Stimulated activated naive B cell treated with anti-CD40 and anti-IgM and Interleukin-4, amounts not matched to agents 10 μg/mL and 1 μg/mL and 100 μg/mL, for 72 hours (primary cell): ENCODE measurements at places on chromosomes 7 and 10.

- DNase-seq, result no peak
Observed at GRCh38 chr10:89019569-89020327, 29.1 kb downstream of the FAS start.

DNA sequence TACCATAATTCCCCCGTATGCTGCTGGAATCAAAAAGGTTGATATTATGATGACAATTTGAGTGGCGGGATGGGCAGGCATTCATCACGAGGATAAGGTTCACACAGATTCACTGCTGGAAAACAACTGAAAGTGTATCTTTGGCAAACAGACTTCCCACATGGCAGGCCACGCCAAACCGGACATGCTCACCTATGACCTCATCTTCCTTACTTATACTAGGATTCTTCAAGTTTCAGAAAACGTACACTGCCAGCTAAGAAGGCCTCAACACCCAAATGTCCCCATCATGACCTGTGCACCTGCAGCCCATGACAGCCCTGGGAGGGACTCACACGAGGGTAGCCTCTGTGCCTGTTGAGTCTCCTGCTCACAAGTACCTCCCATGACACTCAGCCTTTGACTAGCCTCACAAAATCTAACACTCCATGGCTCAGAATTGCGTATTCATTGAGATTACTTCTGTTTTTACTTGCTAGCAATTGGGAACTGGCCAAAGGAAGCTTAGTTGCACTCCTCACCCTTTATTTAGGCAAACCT is 259.0 kb upstream of the GHITM start:
- no peak for DNase-seq

- DNase-seq, result no peak
Observed at GRCh38 chr10:44704616-44705015, 206.5 kb upstream of the TMEM72 start.

DNA sequence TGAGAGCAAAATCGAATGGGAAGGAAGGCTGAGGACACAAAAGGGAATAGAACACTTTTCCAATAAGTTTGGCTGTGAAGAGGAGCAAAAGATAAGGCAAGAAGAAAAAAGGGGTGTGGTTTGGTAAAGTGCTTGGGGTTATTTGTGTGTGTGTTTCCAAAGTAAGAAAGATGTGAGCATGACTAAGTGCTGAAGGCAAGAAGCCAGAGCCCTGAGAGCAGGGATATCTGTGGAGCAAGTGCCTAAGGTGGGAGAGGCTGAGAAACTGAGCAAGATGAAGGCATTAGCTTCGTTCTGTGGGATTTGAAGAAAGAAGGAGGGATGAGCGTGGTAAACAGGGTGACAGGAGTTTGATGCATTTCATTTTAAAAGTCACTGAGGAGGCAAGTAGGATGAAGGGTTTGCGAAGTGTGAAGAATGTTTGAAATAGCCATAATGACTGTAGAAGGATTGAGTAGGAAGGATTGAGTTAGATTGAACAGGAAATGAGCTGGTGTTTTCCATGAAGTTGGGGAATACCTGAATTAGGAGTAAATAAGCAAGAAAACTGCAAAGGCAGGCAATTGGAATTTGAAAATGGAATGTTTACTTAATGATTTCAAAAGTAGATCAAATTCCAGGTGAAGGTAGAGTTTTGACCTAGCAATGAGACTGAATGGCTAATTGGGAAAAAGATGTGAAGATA is 19.9 kb upstream of the SP4 start:
- DNase-seq, result no peak

DNA sequence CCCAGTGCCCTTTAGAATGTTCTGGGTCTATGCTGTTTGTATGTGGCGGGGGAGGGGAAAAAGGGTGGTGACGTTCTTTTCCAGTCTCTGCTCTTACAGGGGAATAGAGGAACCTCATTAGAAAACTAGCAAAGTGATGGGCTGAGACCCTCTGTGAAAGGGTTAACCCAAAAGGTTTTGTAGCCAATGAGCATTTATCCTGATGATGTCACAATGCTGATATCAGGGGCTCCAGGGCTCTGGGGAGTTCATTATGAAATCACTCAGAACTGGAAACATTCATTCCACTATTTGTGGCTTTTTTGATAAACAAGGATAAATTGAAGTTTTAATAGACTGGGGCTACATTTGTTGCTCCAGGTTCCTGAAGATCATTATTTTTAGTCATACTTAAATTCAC is 71.7 kb downstream of the ARID5B start:
- no peak for DNase-seq

- no peak for DNase-seq
Observed at GRCh38 chr7:155324918-155325235, 27.2 kb downstream of the INSIG1 start.

- DNase-seq, result no peak
Observed at GRCh38 chr10:69810675-69811397, 9.1 kb downstream of the COL13A1 start.

- peak; percentile 42 for DNase-seq
Observed at GRCh38 chr7:39621784-39622411, 1.5 kb upstream of the RALA start.

- DNase-seq, result no peak
Observed at GRCh38 chr7:100933734-100934133, 15.6 kb upstream of the MUC3A start.

GRCh38 chr10:102624751-102625645 is 19.3 kb upstream of the TRIM8 start:
- no peak for DNase-seq

- DNase-seq, result no peak
Observed at GRCh38 chr7:42226354-42226941, 10.6 kb downstream of the GLI3 start.

DNA sequence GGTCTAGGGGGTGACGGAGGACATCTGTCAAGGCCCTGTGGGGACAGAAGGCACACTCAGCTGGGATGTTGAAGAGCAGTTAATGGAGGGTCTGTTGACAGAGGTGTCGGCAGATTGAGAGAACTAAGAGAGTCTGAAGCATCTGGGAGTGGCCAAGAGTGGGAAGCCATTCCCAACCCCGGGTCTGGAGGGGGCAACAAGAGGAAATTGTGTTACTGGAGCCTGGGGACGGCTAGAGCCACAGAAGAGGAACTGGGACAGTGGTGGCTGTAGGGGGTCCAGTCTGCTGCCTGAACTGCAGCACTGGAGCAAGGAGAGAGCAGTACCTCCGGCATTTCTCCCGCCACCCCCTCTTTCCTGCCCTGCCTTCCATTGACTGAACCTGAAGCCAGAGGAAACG is 136.6 kb downstream of the CHN2 start:
- DNase-seq, result no peak

- DNase-seq, result no peak
Observed at GRCh38 chr10:100349672-100350071, 2.6 kb downstream of the SCD start.

- DNase-seq, result no peak
Observed at GRCh38 chr7:116432527-116432916, 67.0 kb upstream of the CAV2 start.

DNA sequence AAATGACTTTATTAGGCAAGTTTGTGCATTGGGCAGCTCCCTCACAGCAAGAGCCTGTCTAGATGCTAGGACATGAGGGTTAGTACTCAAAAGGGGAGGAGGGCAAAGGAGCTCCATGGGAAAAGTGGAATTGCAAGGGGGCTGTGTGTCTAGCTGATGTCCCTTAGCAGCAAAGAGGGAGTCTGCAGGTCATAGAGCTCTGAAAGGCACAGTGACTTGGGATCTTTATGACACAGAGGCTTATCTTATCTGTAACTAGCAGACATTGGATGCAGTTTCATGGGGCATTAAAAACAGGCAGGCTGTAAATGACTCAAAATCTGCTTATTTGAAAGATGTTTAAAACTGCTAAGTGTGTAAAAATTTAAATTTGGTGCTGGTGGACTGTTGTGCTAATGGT is 556.2 kb upstream of the FZD8 start:
- DNase-seq, result no peak

GRCh38 chr10:97858001-97858439 is 8.4 kb downstream of the GOLGA7B start:
- no peak for DNase-seq

- no peak for DNase-seq
Observed at GRCh38 chr10:111117528-111118277, 40.9 kb downstream of the ADRA2A start.

GRCh38 chr10:63197344-63198092 is 64.4 kb downstream of the NRBF2 start:
- no peak for DNase-seq

DNA sequence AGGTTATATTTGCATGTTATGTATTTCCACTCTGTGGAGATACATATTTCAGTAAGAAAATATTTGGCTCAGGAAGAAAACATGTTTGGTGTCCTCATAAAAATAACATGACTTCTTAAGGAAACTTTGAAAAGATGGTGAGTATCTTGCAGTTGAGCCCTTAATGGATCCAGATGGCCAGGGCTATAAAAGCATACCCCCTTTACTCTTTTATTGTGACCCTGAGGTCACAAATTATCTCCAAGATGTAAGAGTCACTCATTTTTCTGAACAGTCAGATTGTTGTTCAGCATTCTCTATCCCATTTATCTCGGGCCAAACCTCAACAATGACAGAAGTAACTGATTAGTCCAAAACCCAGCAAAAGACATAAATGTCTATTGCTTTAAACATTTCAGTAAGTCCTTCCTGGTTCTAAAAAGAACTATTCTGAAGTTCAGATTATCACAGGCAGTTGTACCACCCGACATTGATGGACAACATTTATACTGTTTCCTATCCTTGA is 539.4 kb downstream of the PARD3 start:
- DNase-seq, result no peak

DNA sequence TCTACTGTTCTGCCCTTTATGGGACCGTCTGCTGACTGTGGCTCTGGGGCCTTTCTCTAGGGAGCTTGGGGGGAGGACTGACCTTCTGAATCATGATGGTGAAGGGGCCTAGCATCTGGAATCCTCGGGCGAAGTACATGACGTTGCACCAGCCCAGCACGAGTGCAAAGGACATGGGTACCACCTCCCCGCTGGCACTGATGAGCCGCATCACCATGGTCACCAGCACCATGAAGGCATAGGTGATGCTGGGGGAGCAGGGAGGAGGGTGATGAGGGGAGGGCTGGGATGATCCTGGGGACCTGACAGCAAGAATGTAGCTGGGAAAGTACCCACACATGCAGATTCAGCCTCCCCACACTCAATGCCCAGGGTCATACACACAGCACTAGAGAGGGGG is 11.1 kb downstream of the TRPV6 start:
- DNase-seq, result no peak
